ENCODE measurements at places on chromosomes 6 and 20. TPM values are rescaled to one million over a fixed set of nuclear protein-coding genes. Genes with fewer than 3 reads are reported as not detected.

Gene SCRT2
- not detected for total RNA-seq

Gene CYB5R4
- total RNA-seq = 7.2 TPM

Gene BTN1A1
- total RNA-seq = not detected

Gene SYCP2L
- 2.2 TPM for total RNA-seq

Gene PRDM13
- total RNA-seq = not detected

DNA sequence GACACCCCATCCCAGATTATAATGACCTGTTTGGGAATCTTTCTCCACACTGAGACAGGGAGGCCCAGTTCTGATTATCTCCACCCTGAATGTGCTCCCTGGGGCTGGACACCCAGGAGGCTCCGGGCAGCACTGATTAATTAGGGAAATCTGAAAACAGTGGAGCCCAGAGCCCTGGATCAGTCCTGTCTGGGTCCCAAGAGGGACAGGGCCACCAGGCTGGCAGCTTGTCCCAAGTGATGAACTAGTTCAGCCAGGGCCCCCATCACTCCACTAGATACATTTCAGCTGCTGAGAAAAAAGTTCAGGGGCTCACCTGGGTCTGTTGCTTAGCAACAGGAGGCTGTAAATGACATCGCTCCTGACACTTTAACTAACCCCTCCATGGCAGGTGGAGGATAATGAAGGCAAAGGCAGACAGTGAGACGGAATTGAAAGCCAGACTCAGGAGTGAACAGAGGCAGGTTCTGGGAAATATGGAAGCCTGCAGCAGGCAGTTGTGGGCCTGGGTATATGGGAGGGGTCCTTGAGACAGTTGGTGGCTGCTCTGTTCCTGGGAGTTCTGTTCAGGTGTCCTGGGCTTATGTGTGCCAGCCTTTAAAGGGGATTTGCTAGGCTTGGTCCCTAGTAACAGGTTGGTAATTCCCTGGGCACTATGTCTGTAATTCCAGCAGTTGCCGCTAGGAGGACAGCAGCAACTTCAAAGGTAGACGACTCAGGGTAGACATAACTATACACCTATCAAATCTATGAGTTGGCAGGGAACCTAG, 78.3 kb upstream of the CTNNBL1 start:
- no peak for DNase-seq

- no peak for DNase-seq
Observed at GRCh38 chr20:53142225-53143127, 170.3 kb downstream of the TSHZ2 start.

DNA sequence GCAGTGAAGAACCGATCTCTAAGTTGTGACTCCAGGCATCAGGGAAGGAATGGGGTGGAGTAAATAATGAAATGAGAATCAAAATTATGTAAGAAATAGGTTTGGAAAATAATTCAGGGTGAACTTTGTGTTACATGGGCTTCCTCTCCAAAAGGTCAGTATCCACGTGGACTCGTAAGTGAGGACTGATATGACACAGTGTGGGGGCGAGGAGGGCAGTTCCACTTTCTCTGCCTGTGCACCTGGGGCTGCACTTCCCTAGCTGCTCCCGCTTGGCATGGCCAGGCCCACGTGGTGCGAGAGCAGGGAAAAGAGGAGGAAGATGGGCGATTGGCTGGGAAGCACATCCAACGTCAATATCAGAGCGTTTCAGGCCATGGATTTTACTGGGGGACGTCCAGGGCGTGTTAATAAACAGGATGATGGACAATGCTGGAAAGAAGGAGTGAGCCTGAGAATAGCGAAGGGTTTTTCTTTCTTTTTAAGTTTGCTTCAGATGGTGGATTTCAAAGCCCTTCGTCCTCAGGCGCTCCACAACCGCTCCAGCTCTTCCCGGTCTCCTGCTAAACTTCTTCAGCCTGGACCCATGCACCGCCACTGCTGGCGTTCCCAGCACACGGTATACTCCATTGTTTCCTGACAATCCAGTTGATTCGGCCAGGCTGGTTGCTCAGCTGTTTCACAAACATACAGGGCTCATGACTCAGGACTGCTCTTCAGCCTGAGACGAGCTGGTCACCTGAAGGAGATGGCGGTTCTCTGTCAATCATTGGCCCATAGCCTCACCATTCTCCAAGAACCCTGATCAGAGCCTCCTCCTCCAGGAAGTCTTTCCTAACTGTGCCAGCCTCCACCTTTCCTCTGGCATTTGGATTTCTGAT, 11.8 kb downstream of the CCR6 start:
- no peak for DNase-seq

- no peak for DNase-seq
Observed at GRCh38 chr20:33653218-33653899, 8.8 kb upstream of the C20orf144 start.

GRCh38 chr6:85389151-85389797, 60.6 kb upstream of the NT5E start:
- no peak for DNase-seq

DNA sequence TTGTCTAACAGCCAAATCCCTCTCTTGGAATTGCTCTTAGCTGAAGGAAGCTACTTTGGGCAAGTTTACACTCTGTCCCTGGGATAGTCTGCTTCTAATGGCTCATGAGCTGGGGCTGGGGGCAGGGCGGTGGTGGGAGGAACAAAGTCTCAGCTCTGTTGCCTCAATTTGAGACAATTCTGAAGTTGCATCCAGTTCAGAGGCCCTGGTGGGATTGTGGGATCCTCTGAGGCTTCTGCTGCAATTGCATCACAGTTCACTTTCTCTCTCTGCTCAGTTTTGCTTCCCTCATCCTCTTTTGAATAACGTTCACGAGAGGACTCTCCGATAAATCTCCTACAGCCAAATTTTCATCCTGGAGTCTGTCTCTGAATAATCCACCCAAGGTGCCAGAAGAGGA, 440.6 kb upstream of the SLC35B3 start:
- DNase-seq = no peak

DNA sequence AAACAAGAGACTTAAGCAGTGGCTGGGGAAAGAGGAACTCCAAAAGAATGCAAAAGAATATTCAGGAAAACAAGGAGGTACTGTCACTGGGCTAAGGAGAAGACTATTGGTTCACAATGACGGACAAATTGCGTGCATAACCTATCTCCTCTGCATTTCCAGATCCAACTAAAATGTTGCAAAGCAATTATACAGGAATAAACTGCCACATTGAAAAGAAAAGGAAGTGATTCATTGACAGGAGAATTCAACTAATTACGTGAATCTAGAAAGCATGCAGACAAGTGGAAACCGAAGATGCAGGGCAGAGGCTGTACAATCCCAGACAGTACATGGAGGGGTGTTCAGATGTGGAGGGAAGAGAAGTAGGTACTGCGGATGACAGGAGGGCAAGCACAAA, 152.8 kb upstream of the RIPOR2 start:
- no peak for DNase-seq

Gene PGBD1
- 4.2 TPM for total RNA-seq

DNA sequence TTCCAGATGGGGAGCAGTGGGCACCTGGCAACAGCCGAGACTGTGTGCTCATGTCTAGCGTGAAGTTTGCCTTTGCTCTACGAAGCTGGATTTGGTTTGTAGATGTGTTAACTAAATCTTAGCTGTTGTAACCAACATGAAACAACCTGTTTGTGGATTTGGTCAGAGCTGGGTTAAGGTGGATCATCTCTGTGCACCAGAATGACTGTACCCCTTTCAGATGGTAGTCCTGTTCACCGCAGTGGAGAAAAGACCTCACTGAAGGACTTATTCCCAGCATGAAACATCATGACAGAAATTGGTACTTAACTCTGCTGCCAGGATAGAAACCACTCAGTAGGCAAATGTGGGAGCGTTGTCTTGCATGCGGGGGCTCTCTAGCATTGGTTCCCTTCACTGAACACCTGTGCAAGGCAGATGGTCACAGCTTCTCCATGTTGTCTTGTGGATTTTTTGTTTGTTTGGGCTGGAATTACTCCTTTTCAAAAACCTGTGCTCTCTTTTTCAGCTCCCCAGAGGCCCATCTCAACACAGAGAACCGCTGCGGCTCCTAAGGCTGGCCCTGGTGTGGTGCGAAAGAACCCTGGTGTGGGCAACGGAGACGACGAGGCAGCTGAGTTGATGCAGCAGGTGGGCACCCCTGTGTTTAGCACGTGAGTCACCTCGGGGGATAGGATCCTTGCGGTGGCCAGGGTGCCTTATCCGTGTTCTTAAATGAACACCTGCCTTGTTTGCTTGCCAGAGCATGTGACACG, 19.3 kb upstream of the EFCAB8 start:
- no peak for DNase-seq

Gene SLC17A2
- total RNA-seq = not detected

DNA sequence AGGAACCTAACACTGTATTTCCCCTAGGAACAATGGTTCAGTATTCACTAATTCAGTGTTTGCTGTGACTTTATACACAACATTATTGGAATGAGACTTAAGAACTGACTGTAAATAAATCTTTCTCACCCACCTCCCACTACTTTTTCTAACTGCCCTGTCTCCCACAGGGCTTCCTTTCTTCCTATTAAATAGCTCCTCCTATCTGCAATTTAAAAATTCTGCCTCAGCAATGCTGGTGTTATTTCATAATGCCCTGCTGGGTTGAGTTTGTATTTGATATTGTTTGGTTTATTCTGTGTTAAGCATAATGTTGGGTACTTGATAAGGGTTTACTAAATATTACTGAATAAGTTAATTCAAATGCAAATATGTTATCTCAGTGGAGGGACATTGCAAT, 573.1 kb upstream of the RNF217 start:
- DNase-seq = no peak

Gene MCCD1
- total RNA-seq = not detected

Gene IMPG1
- total RNA-seq = not detected

DNA sequence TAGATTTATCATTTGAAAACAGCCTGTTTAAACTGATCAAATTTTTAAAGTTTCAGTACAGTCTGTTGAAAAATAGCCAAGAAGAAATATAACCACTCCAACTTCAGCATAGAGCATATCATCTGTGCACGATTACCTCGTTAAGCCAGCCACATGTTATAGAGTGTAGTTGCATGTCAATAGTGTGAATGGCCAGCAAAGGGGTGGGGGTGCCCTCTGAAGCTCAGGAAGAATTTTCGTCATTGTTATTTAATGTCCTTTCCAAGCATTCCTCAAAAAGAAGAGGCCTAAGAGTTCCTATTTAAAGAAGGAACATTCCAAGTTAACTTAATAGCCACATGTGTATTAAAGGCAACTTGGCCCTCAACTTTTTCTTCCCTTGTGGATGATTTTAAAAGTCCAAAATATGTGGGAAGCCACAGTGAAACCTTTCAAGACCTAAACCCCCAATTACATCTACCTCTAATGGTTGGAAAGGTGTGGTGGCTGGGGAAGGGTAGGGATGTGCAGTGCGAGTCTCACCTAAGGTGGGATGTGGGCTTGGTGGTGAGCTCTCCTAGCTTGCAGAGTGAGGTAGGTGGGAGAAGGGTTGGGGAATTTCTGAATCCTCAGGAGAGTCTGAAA, 1.8 kb upstream of the CCN2 start:
- no peak for DNase-seq

Gene SAYSD1
- total RNA-seq = 21.3 TPM

Gene CCN5
- total RNA-seq = 1,283 TPM

- no peak for DNase-seq
Observed at GRCh38 chr6:143811501-143812157, 31.5 kb upstream of the LTV1 start.

DNA sequence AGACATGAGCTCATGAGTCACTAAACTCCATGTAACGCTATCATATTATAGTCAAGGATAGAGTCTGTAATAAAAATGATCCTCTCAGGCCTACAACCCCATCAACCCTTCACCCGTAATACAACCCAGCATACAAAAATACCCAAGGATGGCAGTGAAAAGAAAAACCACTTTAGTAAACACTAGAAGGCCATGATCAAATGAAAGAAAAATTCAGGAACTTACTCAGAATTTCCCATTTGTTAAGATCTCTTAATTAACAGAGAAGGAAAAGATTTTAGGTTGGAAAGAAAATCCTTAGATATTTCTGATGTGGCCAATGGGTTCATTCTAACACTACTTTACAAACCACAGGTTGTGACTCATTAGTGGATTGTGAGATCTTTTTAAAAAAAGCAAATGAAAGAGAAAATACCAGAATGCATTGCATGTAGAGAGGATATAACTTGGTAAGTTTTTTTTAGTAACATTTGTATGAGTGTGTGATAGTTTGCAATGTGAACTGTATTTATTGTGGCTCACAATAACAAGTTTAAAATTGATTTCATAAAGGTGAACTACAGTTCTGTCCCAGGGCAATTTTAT, 8.0 kb upstream of the UBE2J1 start:
- DNase-seq = no peak

- no peak for DNase-seq
Observed at GRCh38 chr6:139550361-139550760, 175.9 kb upstream of the CITED2 start.

GRCh38 chr6:118899948-118900347, 6.0 kb downstream of the ASF1A start:
- DNase-seq = no peak

Gene ACTL10
- 1.4 TPM for total RNA-seq

Gene DSTN
- 272 TPM for total RNA-seq

DNA sequence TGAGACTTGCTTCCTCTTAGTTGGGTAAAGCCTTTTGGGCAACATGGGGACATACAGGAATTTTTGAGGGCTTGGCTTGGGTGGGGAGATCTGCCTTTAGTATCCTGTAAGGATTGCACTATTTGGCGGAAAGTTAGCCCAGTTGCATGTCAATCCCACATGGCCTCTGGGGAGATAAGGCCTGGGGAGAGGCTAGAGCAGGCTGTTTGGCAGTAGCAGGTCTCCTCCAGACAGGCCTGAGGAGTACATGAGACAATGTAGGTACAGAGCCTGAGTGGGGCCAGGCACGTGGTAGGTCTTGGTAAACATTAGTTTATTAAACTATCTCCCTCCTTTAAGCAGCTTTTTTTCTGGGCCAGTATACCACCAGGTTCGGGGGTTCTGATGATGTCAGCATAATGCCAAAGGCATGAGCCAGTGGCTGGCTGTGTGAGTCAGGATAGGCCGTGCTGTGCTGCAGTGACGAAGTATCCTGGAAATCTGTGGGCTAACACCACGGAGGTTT, 147.9 kb downstream of the VEGFA start:
- DNase-seq = no peak

DNA sequence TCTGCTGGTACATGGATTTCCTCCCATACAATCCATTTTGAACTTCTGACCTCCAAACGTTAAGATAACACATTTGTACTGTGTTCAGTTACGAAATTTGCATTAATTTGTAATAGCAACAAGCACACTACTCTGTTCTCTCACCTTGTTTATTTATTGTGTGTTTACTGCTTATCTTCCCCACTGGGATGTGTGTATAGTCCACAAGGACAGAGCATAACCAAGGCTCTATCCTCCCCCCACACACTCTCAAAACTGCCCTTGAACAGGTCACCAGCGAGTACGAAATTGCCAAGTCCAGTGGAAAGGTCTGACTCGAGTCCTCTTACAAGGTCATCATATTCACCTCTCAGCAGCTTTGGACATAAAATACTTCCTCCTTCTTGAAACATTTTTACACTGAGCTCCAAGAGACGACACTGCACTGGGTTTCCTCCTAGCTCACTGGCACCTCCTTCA, 18.6 kb downstream of the ADTRP start:
- no peak for DNase-seq

DNA sequence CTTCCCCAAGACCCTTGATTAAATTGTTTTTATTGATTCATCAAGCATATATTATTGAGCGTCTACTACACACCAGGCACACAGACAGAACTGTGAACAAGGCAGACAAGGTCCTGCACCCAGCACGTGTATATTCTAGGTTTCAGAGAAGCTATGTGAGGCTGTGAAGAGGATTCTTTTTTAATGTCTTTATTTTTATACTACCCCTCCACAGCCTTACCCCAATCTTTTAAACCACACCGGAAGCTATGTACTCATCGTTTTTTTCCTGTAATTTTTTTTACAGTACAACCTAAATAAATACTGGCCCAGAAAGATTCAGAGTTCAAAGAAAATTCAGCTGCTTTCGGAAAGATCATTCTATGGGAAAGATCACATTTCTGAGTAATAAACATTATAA, 10.0 kb downstream of the SGK1 start:
- DNase-seq = no peak

Measured in breast epithelium (tissue), 4 donors.